ENCODE measurements at places on chromosomes 2 and 18.
A peak's percentile ranks its signal among the peaks of the same experiment; 100 is the strongest.

DNA sequence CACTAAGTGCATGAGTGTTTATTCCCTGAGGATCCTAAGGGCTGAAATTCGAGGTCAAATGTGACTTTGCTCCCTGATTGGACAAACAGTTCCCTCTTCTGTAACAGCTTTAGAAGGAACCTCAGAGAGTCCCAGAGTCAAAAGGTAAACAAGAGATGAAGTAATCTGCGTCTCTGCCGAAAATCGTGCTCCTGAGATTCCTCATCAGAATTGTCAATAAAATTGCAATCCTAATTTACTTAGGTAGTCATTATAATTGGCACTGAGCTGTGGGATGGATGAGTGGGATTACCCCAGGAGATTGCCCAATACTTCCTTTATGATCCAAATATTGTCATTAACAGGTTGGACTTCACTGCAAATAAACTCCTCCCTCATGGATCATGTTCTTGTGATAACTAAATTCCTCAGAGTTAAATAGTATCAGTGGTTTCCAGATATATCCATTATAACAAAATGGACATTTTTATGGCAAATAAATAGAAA, 907 bp upstream of the SUCLG1 start:
- DNase-seq, result no peak

GRCh38 chr2:80255918-80256781, 48.4 kb downstream of the LRRTM1 start:
- no peak for DNase-seq

- no peak for DNase-seq
Measured at GRCh38 chr18:59927246-59927825, 27.5 kb downstream of the PMAIP1 start.

DNA sequence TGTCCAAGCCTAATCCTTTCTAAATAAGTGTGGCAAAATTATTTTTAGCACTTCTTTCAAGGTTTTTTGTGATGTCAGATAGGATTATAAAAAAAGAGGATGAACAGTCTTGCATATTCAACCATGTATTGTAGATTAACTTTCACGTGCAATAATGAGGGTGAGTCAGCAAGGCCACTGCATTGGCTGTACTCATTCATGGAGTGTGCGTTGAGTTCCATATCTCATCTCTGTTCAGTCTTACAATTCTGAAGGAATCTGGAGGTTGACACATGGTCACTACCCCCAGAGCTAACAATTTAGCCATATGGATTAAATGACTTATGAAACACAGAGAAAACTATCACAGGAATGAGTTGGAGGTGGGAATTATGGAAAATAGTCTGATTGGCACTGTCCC, 810.5 kb downstream of the SLC4A3 start:
- no peak for DNase-seq

GRCh38 chr18:8536922-8537321, 72.3 kb upstream of the RAB12 start:
- DNase-seq, result no peak

GRCh38 chr2:11719230-11719977, 27.0 kb upstream of the LPIN1 start:
- no peak for DNase-seq

DNA sequence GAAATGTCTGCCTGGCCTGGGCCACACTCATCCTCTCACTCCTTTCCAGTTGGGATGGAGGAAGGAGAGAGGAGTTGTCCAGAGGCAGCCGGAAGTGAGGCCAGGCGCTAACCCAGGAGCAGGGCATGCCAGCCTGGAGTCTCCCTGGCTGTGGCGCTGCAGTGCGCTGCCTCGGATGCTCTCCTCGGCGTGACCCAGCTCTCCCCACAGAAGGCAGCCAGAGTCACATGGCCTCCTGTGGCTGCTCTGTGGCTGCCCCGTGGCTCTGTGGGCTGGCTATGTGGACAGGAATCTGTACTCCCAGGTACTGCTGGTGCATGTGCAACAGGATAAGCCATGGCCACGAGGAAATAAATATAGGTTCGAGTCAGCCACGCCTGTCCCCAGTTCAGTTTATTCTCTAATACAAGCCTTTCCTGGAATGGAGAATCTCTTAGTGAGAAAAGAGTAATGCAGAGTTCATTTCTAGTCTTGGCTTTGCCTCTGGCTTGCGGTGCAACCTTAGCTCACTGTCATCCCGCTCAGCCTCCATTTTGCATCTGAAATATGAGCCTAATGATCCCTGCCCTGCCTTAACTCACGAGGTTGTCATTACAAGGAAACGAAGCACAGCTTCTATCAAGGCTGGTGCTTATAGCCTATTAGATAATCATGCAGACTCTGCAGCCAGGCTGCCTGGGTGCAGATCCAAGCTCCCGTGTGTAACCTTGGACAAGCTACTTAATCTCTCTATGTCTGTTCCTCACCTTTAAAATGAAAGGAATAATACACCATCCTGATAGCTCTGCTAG, 106.3 kb downstream of the ANTXR1 start:
- DNase-seq, result no peak

GRCh38 chr2:74703373-74703772, 49.3 kb downstream of the SEMA4F start:
- DNase-seq, result no peak

- no peak for DNase-seq
Measured at GRCh38 chr2:19864381-19864780, 37.4 kb downstream of the TTC32 start.

GRCh38 chr2:151765760-151766410, 31.6 kb upstream of the NEB start:
- no peak for DNase-seq

GRCh38 chr2:223647258-223647952, 45.2 kb upstream of the SCG2 start:
- no peak for DNase-seq

DNA sequence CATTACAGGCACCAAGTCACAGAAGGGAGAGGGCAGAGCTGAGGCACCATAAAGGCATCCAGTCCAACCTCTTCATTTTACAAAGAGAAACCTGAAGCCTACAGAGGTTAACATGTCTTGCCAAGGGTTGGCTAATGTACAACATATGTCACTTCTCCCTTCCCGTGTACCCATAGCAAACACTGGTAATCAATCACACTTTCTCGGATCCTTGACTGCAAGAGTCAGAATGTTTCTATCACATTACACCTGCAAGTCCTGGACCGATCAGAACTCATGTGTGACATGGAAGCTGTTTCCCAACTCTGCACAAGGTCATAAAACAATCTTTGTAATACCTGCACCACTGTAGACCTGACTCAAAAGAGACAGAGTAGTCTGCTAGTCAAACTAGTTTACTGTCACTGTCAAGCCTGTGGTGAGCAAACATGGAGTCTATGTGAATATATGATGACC, 6.0 kb downstream of the ANKRD44 start:
- DNase-seq, result no peak

GRCh38 chr2:101524806-101525430, 50.0 kb upstream of the RFX8 start:
- DNase-seq, result no peak

DNA sequence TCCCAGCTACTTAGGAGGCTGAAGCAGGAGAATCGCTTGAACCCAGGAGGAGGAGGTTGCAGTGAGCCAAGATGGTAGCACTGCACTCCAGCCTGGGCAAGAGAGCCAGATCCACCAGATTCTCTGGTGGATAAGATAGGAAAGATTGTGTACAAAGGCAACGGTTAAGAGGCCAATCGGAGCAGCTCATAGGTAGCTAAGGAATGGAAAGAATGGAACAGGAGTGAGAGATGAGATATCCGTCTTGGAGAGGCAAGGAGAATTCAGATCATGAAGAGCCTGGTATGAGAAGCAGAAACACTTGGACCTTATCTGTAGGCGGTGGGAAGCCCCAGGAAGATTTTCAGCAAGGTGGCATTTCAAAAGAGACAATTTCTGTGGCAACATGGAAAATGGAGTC, 27.1 kb downstream of the TTR start:
- DNase-seq, result no peak

DNA sequence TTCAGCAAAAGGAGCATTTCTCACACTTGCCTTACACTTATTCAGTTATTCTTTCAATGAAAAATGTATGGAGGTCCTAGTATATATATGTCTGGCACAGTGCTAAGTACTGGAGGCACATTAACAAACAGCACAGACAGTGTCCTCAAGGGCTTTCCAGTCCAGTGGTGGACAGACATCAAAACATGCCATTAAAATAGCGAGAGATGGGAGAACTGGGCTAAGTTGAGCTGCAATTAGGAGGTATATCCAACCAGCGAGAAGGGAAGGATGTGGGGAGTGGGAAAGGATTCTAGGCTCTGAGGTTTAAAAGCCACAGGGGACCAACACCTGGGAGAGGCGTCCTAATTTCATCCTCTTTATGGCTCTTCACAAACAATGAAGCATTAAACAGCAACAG, 127.5 kb upstream of the TTC39C start:
- peak; percentile 80 for DNase-seq

DNA sequence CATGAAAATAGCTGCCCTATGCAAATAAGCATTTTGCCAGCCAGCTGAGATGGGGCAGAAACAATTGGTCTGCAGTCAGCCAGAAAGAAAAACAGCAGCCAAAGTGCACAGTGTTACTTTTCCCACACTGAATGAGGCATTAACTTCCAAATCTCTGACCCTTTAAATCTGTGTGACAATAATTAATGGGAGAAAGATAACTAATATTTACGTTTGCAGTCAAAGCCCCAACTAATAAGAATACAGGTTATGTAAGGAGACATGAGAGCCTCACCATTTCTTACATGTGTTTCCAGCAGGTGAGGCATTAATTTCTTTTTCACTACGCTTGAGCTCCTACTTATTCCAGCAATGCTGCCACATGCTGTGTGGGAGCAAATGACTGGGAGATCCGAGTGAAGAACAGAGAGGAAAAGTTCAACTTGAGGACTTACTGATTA, 339.0 kb downstream of the SATB2 start:
- DNase-seq, result no peak

GRCh38 chr2:25161055-25161781, 7.2 kb downstream of the POMC start:
- DNase-seq, result no peak

DNA sequence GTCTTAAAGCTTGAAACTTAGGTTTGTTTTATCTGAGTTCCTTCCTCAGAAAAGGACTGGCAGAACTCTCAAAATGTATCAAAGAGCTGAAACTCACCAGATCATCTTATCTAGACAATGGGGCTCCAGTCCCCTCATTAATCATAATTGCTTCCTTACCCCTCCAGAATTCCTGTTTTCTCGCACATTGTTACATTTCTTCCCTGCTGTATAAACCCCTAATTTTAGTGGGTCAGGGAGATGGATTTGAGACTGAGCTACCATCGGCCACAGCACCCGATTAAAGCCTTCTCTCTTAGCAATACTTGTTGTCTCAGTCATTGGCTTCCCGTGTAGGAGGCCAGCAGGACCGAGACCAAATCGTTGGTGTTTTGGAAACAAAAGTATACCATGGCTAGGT, 71.8 kb upstream of the CABLES1 start:
- DNase-seq, result no peak

GRCh38 chr2:100822587-100823248, 2.8 kb downstream of the NPAS2 start:
- no peak for DNase-seq

Measured in SHP77 treated with DMSO at 0.1 percent for 48 hours (cell line).